ENCODE measurements at places on chromosomes 4 and X.

GRCh38 chrX:125439194-125439849 lies 119.7 kb downstream of the TEX13C start:
- DNase-seq: no peak

DNA sequence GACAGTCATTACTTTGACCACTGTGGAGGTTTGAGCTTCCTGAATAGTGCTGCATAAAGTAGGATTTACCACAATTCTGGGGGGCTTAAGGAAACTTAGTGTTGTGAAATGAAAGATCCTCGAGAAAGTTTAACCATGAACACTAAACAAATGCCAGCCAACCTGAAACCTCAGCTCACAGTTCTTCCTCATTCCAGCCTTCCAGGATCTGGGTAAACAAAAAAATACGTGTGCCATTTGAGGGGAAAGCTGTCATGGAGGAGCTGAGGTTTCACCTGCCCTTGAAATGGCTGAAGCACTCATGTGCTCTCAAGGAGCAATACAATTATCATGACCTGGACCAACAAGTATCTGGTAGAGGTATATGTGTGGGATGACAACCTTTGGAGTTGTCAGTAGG lies 142.7 kb downstream of the NPNT start:
- no peak for DNase-seq

DNA sequence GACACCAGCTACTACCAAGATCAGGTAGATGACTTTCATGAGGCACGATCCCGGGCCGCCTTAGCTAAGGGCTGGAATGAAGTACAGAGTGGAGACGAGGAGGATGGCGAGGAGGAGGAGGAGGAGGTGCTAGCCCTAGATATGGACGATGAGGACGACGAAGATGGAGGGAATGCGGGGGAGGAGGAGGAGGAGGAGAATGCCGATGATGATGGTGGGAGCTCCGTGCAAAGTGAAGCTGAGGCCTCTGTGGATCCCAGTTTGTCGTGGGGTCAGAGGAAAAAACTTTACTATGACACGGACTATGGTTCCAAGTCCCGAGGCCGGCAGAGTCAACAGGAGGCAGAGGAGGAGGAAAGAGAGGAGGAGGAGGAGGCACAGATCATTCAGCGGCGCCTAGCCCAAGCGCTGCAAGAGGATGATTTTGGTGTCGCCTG lies 481 bp downstream of the UTP3 start:
- no peak for DNase-seq

DNA sequence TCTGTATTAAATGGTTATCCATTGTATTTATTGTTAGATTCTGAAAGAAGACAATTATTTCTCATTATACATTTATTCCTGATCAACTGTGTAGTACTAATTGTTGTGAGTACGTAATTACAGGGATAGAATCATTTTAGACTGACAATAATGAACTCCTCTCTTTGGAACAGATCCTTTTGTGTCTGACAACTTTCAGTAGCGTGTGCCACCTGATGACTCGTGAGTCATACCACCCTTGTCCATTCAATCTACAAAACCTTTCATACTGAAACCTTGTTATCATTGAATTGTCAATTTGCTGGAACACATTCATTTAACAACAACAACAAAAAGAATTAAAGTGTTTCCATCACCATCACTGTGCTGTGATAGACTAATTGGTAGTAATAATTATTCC lies 602.7 kb upstream of the PCDH7 start:
- no peak for DNase-seq

DNA sequence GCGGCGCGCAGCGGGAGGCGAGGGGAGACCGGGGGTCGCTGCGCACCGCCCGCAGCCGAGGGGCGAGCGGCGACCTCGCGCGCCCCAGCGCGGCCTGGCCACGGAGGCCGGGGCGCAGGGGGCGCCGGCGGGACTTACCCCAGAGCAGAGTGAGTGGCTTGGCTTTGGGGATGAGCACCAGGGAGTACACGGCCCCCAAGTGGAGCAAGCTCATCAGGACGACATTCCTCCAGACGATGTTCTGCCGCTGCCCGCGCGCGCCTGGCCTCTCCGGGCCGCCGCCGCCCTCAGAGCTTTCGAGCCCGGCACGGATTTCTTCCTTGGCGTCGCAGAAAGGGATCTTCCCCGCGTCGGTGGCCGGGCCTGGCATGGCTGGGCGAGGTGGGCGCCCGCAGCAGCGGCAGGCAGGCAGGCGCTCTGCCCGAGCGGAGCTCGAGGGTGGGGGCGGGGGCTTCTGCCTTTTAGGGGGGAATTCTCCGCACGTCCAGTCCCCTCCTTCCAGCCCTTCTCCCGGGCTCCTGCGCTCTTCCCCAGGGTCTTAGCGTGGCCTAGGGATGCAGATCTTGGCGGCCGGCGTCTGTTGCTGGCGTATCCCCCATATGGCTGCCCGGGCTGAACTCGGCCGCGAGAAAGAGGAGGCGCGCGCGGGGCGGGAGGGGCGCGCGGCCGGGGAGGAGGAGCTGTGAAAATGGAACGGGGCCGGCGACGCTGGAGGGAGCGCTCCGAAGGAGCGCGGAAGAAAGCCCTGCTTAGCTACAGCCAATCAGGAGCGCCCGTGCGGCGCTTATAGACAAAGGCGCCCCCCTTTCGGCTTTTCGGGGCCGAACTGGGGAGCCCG lies at the start of gene SCD5:
SCD5 (minus strand) TSS at position 629 of the 838 bp plus-strand sequence; CDS start at position 370, 259 bp downstream.
- DNase-seq: peak; percentile 34

DNA sequence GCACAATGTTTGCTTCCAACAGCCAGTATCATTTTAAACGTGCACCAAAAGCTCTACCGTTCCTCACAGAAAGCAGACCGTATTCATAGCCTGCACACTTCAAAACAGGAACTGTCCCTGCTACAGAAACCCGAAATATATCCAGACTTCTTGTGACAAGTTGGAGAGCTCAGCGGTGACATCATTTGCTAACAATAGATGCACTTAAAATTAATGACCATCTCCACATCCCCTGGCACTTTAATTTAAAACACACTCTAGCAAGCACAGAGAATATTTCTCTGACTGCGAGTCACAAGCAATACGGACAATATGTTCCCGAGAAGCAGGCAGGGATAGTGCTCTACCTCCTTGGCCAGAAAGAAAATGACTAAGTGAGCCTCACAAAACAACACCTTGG lies 2.5 kb downstream of the NYX start:
- DNase-seq: no peak

- DNase-seq: no peak
These were observed 58.5 kb downstream of the PRPS1 start for GRCh38 chrX:107686792-107687191.

GRCh38 chr4:23737571-23737970 lies 152.3 kb downstream of the PPARGC1A start:
- no peak for DNase-seq

- no peak for DNase-seq
These were observed 448.6 kb downstream of the ZIC3 start for GRCh38 chrX:138014577-138014976.

DNA sequence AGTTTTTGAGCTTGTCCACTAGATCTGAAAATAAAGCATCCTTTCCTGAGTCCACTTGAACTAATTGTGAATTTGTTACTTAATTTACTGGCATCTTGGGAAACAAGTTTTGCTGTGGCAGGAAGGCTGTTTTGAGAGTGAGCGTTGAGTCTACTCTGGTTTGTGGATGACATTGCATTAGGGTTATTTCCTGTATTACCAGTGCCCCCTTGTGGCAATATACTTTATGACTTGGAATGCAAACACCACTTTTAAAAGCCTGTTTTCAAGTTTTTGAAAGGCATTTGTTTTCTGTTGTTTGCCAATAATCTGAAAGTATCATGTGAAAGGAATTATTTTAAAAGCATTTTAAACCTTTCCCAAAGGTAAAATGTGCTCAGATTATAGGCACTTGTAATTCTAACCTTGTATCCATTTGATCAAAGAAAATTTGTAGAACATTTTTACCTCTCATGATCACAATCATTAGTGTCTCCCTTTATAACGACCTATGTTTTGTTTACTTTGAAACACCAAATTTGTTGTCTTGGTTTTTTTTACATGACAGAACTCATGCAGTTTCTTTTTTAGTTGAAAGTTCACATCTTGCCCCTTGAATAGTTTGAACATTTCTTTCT lies 18.0 kb upstream of the CYP2U1 start:
- no peak for DNase-seq

DNA sequence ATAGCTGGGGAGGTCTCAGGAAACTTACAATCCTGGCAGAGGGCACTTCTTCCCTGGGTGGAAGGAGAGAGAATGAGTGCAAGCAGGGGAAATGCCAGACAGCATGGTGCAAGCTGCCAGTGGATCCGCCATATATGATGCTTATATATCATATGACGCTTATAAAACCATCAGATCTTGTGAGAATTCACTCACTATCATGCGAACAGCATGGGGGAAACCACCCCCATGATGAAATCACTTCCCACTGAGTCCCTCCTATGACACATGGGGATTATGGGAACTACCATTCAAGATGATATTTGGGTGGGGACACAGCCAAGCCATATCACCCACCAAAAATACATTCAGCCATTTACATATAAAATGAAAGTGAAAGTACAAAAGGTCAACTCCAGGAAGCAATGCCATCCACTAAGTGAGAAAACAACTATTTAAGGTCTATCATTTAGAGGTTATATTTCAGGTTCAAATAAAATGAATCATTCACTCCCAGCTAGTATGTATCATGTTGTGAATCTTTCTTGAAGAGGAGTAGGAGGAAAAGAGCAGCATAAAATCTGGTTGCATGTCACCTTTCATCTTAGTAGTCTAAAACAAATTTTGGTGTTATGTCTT lies 20.3 kb upstream of the DYNLT3 start:
- DNase-seq: no peak

GRCh38 chr4:6470502-6471306 lies 1.7 kb downstream of the PPP2R2C start:
- DNase-seq: no peak

- no peak for DNase-seq
These were observed 67.2 kb downstream of the TBC1D9 start for GRCh38 chr4:140688711-140689598.

GRCh38 chr4:112517067-112517634 lies 1.2 kb upstream of the NEUROG2 start:
- no peak for DNase-seq

GRCh38 chrX:38799995-38800580 lies 1.2 kb upstream of the MID1IP1 start:
- DNase-seq: no peak

- DNase-seq: no peak
These were observed 14.3 kb downstream of the ARMCX1 start for GRCh38 chrX:101564651-101565050.

DNA sequence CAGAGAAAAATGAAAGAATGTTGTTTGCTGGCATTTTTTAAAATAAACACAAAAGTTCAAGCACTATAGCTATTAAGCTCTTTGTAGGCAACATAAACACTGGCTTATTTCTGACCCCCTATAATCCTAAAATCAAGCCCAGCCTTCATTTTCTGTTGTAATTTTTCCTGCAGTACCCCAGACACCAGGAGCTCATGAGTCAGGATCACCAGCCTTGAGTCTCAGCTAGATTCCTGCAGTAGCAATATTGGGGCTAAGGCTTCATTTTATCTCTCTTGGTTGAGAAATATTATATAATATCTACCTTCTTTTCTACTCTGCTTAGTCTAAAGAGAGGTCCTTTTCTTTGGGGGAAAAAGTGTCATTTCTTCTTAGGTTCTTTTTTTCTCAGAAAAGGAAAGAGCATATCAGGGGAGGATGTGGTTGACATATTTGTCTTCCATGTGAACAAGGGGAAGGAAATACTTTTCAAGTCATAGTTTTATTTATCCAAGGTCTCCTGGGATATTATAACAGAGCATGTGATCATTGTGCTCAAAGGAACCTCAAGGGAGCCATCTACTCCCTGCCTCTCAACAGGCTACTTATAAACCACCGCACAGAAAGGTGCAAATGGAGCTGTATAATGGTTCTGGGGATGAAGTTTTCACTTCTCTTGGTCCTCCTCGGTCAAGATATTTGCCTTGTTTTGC lies 678.3 kb upstream of the NR3C2 start:
- no peak for DNase-seq

DNA sequence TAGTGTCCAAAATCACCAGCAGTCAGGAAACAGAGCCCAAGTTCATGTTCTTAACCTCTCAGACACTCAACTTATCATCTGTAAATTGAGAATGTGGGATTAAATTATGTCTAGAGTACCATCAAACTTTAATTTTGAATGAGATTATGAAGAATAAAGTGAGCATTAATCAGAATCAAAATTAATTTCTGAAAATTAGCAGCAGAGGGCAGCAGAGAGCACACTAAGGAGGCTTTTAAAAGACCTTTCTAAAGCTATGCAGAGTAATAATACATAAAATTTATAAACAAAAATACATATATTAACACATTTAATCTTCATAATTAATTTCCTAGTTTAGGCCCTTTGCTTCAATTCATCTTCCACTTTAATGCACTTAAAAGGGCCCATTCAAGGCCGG lies 7.1 kb downstream of the TASL start:
- no peak for DNase-seq

GRCh38 chr4:84110040-84110439 lies 389.1 kb downstream of the NKX6-1 start:
- no peak for DNase-seq

- DNase-seq: no peak
These were observed 159.8 kb upstream of the FAM241A start for GRCh38 chr4:111985426-111985825.

All from stimulated activated CD8-positive, alpha-beta memory T cell treated with anti-CD3 and anti-CD28 coated beads, Interleukin-2, amount 100 ng/mL, for 1 hour (primary cell).